ENCODE measurements at places on chromosomes 1 and 21.

- no peak for DNase-seq
Measured at GRCh38 chr1:76137746-76138145, 63.2 kb downstream of the ST6GALNAC3 start.

GRCh38 chr1:12458571-12458970 lies 159.4 kb downstream of the DHRS3 start:
- no peak for DNase-seq

DNA sequence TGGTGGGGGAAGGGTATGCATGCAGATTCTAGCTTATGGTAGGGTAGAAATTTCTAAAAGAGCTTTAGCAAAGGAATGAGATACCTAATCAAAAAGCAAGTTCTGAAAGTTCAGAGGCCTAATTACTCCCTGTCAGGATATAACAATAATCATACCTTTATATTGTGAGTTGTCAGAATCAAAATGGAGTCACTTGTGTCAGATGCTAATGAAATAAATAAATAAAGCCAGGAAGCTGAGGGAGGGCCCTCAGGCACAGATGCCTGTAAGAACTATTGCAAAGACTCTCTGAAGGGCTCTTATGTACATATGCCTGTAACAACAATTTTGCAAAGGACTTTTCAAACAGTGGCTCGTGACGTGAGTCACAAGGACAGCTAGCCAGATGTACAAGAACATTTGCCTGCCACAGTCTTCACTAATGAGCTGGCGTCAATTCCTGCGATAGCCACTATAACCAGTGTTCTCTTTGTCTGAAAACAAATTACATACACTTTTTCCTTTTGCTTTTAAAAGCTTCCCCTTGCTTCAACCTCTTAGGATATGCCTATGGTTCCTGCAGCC lies 27.4 kb upstream of the DNASE2B start:
- no peak for DNase-seq

- DNase-seq: no peak
Measured at GRCh38 chr1:114076308-114076707, 77.4 kb downstream of the SYT6 start.

DNA sequence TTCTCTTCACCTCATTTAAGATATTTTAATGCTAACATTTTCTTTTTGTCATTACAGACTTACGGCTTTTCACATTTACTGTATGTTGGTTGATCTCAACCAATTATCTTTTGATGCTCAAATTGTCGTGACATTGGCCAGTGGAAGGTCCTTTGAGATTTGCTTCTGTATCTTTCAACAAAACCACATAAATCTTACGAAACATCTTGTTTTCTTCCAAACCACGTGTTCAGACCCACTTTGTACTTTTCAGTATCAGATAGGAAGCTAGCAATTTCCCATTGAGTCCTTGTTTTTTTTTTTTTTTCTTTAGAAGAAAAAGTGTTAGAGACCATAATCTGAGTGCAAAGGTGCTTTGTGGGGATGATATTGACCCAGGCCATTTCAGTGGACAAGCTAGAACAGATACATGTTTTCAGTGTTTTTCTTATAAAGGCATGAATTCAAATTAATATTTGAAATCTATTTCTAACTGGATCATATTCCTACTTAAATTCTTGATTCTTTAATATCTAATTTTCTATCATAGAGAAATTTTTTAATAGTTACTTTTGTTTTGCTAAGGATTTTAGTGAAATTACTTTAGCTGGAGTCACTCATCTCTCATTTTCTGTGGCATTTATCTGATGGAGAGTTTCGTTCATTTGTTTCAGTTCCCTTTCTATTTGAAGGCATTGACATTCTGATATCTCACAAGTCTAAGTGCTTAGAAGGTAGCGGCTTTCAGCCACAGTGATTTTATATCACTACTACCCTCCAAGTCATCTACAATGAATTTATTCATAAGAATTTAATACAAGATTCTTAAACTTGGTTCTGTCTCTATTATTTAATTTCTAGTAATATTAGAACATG lies 26.7 kb downstream of the ATG4C start:
- DNase-seq: no peak

DNA sequence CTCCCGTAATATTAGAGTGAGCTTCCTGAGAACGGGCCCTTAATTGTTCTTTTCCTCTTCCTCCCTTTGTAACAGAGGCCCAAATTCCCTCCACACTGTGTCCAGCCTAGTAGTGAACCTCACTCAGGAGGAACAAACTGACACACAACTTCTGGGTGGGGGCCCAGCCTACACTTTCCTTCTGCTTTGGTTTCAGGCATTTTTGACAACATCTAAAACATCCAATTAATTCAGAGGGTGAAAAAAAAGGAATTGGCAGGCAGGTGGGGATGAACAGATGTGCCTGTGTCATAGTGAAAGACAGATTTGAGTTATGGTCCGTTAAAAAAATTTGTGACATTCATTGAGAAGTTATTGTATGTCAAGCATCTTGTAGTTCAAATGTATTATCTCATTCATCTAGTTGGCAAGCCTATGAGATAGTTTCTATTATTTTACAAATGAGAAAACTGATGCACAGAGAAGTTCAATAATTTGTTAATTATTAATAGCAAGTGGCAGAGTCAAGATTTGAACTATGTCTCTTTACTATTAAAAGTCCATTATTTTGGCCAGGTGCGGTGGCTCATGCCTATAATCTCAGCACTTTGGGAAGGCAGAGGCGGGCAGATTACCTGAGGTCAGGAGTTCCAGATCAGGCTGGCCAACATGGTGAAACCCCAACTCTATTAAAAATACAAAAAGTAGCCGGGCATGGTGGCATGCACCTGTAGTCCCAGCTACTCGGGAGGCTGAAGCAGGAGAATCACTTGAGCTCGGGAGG lies 41.6 kb upstream of the LRIG2 start:
- no peak for DNase-seq

DNA sequence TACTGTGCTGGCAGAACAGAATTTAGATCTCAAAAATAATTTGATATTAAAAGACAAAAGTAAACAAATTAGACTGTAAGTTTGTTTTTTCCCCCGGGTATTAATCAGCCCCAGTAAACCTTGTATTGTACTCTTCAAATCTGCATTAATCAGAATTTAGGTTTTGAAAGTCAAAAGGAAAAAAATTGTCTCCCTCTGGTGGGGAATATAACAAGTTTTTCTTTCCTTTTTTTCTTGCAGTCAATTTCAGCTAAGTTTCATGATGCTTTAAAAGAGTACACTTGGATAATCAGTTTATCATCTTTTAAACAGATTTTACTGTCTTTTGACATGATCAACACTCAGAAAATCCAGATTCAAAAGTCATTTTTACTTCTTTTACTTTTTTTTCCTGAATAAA lies 134.5 kb upstream of the PKN2 start:
- no peak for DNase-seq

GRCh38 chr1:9744106-9744799 lies 79.5 kb downstream of the CLSTN1 start:
- DNase-seq: no peak

- DNase-seq: no peak
Measured at GRCh38 chr1:23200883-23201282, 16.4 kb downstream of the HTR1D start.

DNA sequence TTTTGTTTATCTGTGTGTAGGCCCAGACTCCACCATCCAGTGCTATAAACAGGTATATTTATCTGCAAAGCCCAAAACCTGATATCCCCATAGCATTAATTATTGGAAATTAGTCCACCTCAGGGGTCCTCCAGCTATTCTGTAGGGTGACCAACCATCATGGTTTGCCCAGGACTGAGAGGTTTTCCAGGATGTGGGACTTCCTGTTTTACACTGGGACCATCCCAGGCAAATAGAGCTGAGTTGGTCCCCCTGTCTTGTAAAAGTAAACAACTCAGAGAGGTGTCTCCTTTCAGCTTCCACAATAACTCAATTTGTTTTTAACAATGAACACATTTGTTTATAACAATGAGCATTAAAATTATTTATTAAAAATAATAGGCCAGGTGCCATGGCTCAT lies 7.8 kb upstream of the CELA2B start:
- DNase-seq: no peak

All from islet precursor cell (in vitro differentiated cells).